ENCODE measurements at places on chromosomes 11 and 22. TPM values are rescaled to one million over a fixed set of nuclear protein-coding genes. Genes with fewer than 3 reads are reported as not detected.

DNA sequence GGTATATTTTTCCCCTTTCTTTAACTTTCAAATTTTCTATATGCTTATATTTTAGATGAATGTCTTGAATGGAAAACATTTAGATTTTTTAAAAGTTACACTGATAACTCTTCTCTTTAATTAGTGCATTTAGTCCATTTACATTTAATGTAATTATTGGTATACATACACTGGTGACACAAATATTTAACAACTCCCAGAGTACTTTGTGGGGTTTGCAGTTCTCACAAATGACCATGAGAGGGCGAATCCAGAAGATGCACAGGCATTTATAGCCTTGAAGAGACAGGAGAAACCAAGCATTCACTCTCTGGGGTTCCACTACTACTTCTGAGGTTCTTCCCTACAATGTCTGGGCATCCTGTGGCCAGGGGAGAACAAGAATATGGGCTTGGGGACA, 125.1 kb downstream of the TIMP3 start:
- no peak for DNase-seq

DNA sequence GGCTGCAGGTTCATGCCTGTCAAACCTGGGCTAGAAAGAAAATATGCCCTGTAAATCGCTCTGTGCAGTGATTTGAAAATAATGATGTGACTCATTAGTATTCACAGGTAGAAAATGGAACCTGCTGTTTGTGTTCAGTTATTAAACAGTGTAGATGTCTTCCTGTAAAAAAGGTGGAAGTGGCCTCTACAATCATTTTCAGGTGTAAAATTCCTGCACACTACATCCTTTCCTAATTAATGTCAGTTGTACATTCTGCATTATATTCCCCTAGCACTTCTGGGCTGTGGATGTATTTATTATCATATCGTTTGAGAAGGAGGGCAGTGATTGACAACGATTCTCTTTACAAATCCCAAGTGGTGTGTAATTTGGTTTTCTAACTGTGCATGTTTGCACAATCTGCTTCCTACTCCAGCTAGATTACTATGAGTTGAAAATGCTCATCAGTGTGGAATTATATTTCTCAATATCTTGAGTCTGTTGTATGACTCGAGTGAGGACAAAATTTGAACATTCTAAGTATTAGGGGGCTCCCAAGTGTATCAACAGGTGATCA, 454.0 kb upstream of the DDI1 start:
- DNase-seq: no peak

- no peak for DNase-seq
Observed at GRCh38 chr11:34238966-34239365, 118.8 kb downstream of the ABTB2 start.

GRCh38 chr11:107482234-107482633, 24.6 kb upstream of the CWF19L2 start:
- no peak for DNase-seq

GRCh38 chr22:36467946-36468345, 13.5 kb downstream of the TXN2 start:
- DNase-seq: no peak

DNA sequence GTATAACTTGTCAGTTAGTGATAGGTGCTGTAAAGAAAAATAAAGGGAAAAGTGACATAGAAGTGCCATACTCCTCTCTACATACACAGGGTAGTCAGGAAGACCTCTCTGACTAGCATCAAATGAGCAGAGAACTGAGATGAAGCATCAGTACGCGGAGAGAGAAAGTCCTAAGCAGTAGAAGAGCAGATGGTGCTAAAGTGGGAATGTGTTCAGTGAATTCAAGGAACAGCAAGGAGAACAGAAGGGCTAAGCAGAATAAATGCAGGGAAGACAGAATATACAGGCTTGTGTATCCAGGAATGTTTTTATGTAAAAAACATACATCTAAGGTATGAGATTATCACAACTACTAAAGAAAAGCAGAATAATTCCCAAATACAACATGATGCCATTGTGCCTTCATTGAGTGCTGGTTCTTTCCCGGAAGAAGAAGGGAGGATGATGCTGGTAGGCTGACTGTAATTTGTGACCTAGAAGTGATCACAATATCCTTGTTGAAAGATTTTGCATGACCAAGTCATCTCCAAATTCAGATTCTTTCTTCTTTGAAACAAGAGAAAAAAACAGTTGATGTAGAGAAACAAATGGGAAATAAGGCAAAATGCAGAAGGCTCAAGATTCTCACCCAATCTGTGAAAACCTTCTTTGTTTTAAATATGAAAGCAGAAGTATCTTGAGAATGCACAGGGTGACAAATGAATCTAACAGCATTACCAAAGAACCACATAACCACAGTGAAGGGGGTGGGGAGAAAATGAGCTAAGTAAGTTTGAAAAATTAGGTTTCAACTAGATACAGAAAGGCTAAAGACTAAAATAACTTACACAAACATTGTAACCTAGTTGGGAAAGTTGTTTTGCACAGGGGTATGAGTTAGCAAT, 20.5 kb downstream of the MRE11 start:
- DNase-seq: no peak

DNA sequence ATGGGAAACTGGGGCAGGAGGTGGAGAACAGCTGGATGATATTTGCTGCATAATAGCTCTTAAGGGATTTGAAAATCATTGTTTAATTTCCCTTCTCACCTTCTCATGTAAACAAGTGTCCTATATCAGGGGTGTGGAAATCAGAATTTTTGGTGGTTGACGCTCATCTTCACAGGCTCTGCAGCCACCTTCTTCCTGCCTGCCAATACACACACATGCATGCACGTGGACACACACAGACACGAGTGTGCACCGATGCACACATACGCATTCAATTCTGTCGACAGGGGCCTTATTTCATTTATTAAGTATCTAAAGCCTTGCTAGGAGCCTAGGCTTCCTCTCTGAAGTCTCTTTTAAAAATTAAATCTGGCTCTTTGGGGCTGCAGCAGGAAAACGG, 349.4 kb upstream of the NCAM1 start:
- no peak for DNase-seq

DNA sequence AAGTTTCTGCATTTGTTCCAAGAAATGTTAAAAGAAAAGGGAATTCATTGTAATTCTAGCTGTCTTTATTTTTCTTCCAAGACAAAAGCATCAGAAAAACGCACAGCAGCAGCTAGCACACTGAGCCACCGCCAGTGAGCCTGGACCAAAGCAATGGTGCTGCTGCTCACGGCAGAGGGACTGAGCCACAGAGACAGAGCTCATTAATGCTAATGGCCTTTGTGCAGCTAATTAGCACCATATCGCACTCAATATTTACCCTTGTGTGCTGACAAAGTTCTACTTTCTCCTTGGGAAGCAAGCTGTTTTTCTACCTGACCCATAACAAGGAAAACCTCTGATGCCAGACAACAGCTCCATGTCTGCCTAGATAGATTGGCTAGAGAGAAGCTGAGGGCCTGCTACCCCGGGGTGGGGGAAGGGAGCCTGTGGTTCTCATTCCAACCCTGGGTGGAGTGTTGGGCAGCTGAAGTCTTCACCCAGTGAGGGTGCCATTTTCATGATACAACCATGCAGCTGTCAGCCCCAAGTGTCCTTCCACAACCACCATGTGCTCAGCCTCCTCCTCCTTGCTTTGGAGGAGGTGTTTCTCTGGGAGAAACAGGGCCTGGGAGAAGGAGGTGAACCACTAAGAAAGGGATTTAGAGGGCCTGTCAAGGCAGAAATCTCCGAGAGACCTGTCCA, 131.1 kb upstream of the NCAM1 start:
- no peak for DNase-seq

GRCh38 chr22:38834215-38834953, 9.4 kb downstream of the NPTXR start:
- no peak for DNase-seq

- DNase-seq: peak; percentile 16
Observed at GRCh38 chr22:43830931-43831560, 18.9 kb upstream of the EFCAB6 start.

GRCh38 chr11:86449993-86450629, 75.4 kb downstream of the CCDC81 start:
- no peak for DNase-seq

Gene F2
- not detected for total RNA-seq

GRCh38 chr11:97615546-97615945, 1225.7 kb downstream of the JRKL start:
- DNase-seq: no peak

Gene CRACR2B
- 3.1 TPM for total RNA-seq

DNA sequence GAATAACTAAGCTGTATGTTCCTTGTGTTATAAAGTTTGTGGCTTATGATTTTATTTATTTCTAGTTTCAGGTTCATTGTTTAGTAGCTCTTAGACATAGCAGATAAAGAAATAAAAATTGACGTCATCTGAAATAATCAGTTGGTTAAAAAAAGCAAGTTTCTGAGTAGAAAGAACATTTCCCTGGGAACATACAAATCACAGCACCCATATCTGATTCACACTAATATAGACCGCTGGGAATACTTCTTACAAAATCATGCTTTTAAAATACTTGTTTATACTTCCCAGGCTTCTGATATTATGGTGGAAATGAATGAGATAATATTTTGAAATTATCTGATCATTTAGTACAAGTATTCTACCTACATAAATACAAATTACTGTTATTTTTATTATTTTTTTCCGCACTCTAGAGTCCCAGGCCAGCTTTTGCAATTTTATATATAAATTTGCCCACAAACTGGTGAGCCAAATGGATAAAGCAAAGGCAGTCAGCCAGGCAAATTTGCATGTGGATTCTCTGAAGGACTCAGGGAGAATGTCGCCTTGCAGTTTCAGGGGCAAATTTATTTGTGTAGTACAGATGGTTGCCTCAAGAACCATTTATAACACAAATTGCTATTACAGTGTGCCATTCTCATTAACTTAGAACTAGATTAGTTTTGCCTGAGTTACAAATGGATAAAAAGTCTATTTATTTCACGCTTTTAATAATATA, 62.9 kb upstream of the SC5D start:
- no peak for DNase-seq

Gene KRTAP5-1
- not detected for total RNA-seq

GRCh38 chr11:105719073-105719822, 109.4 kb downstream of the GRIA4 start:
- DNase-seq: no peak

- DNase-seq: no peak
Observed at GRCh38 chr11:23284631-23285030, 424.4 kb upstream of the CCDC179 start.

Gene TSPAN18
- 6.3 TPM for total RNA-seq

- no peak for DNase-seq
Observed at GRCh38 chr11:102760344-102761035, 19.9 kb downstream of the MMP10 start.

GRCh38 chr11:12591706-12592105, 82.5 kb upstream of the TEAD1 start:
- no peak for DNase-seq

GRCh38 chr11:67665541-67666302, 8.7 kb downstream of the ALDH3B2 start:
- DNase-seq: no peak

Gene FREY1
- total RNA-seq: not detected

DNA sequence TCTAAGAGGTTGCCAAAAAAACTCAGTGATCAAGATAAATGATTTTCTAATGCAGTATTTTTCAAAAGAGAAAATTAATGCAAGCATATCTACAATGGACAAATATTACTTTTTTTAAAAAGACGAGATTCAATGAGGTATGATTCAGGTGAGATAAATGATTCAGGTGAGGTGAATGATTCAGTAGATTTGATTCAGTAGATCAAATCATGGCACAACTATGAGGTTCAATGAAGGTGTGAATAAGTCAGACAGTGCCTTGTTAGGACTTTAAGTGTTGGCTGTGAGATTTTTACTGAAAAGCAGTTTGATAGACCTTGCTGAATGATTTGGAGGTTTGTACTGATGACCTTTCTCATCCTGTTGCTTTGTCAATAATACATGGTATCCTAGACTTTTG, 742.2 kb downstream of the NELL1 start:
- DNase-seq: no peak

GRCh38 chr11:75142714-75143419, 8.0 kb upstream of the SLCO2B1 start:
- DNase-seq: peak; percentile 86

DNA sequence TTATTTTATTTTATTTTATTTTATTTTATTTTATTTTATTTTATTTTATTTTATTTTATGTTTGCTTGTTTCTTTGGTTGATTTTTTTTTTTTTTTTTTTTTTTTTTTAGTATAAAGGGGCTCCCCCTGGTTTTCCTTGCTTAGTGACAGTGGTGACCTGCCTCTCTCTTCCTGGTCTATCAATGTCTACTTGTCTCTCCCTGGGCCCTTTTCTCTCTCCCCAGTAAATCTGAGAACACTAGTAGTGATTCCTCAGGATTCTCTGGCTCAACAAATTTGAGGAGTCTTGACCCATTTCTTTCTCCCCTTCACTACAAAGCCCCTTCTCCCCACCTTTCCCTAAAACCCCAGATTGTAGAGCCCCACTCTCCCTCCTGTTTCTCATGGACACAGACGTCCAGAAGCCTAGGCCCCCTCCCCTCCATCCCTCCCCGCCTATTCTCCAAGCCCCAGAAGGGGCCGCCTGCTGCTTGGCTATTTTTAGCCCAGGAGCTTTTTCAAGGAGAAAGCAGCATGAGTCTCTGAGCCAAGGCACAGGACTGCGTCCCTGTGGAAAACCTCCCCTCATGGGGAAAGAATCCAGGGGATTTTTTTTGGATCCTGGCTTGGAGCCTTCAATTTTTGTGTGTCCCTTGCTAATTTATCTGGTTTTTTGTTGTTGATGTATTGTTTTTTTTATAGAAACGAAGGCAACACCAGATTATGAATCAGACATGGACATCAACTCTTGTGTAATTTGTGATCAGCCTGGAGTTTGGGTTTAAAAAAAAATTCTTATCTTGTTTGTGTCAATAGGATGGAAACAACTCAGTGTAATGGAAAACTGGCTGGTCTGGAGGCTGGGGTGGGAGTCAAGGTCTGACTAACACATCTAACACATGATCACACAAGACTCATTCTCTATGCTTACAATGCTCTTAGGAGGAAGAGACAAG, 17.5 kb upstream of the ACCSL start:
- DNase-seq: no peak

DNA sequence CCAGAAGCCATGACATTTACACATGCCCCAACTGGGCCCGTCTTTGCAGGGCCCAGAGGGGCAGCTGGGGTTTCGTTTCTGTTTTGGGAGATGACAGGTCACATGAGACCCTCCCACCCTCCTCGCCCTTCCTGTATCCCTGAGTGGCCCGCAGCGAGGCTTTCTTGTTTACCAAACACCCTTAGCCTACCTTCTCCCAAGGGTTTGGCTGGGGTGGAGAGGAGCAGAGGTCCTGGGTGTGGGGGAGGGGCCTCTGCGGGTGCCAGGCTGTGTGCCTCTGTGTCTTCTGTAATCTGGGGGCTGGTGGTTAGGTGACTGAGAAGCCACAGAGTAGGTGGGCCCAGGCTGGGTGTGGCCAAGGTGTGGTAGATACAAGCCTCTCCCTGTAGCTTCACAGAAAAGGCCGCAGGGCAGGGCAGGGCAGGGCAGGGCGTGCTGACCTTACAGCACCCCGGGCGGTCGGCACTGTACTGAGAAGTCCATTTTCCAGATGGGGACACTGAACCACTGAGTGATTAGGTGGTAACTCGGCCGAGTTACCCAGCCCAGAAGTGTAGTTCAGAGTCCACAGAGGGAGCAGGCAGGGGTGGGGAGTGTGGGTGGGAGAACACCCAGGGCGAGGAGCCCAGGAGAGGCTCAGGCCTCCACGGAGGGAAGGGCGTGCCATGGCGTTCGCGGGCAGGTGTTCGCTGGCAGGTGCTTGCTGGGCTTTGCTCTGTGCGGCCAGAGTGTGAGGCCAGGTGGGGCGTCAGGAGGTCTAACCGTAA, 8.7 kb downstream of the PRR5 start:
- no peak for DNase-seq

Gene KDM4D
- total RNA-seq: 1.1 TPM

- no peak for DNase-seq
Observed at GRCh38 chr22:40265783-40266182, 80.5 kb upstream of the ADSL start.

GRCh38 chr11:133388975-133389568, 143.2 kb downstream of the OPCML start:
- no peak for DNase-seq

Gene NCR3LG1
- 22.8 TPM for total RNA-seq
